Stimulated activated CD4-positive, alpha-beta T cell treated with anti-CD3 and anti-CD28 coated beads, Interleukin-2, amount 100 ng/mL, for 24 hours (primary cell): ENCODE measurements at places on chromosomes 6 and 20.
A peak's percentile ranks its signal among the peaks of the same experiment; 100 is the strongest.

GRCh38 chr20:17664025-17664633 lies 17.9 kb downstream of the RRBP1 start:
- no peak for DNase-seq

- no peak for DNase-seq
Observed at GRCh38 chr6:4178737-4179333, 43.5 kb upstream of the ECI2 start.

DNA sequence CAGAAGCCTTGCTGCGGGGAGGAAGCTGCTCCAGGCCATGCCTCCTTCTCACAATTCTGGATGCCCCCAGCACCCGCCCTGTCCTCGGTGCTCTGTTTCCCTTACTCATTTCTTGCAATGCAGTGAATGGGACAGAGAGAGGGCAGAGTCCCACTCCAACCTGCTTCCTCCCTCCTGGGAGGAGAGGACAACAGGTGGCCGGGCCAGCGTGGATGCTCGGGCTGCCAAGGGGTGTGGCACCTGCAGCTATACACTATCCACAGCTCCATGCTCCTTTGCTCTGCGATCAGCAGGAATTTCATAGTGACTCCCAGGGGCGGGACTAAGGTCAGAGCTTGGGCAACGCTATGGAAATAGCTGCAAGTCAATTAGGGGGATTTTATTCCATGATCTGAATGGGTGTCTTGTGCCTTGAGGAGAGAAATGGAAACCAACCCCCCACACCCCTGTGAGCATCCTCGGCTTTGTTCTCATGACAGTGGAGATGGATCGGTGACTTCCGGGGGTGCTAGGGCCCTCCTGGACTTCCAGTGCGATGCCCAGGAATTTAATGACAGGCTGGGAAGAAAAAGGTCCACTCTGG lies 192.5 kb downstream of the MYLK4 start:
- DNase-seq, result no peak

DNA sequence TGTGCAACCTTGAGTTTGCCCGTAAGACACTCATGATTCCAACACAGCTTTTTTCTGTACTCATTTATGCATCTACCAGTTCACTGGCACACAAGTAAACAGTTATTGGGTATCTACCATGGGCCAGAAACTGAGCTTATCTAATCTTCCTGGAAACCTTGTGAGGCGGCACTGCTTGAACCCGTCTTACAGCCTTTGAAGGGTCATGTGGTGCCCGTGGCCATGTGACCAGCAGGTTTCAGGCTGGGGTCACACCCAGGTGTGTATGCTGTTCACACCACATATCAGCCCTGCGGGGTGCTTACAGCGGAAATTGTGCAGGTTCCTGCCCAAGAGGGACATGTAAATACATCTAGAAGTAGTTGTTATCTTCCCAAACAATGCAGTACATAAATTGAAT lies 6.1 kb downstream of the THBD start:
- DNase-seq, result no peak

DNA sequence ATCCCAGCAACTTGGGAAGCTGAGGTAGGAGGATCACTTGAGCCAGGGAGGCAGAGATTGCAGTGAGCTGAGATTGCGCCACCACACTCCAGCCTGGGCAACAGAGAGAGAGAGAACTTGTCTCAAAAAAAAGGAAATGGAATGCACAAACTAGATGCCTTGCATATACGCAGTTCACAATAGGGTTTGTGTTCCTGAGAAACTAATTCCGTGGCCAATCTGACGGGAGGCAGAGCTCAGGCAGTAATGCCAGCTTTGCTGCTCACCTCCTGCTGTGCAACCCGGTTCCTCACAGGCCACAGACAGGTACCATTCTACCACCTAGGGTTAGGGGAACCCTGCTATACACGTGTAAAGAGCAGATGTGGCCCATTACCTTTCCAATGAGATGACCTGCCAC lies 1.4 kb downstream of the CDK5RAP1 start:
- no peak for DNase-seq

- no peak for DNase-seq
Observed at GRCh38 chr6:133240511-133241085, 559 bp upstream of the EYA4 start.

DNA sequence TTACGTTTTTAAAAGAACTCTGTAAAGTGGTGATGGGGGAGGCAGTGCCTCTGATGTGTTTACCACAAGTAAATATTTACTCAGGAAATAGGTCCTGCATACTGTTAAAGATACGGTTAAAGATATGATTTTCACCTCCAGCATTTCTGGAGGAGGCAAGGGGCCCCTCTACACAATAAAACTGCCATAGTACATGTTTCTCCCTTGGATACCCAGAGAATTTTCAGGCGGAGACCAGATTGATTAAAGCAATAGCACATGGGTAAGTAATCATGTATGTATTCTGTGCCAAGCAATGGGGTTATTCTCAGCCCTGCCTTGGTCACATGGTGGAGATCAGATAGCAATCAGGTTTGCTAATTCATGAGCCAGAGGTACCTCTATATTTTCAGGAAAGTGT lies 9.6 kb downstream of the RIPOR2 start:
- DNase-seq, result no peak

DNA sequence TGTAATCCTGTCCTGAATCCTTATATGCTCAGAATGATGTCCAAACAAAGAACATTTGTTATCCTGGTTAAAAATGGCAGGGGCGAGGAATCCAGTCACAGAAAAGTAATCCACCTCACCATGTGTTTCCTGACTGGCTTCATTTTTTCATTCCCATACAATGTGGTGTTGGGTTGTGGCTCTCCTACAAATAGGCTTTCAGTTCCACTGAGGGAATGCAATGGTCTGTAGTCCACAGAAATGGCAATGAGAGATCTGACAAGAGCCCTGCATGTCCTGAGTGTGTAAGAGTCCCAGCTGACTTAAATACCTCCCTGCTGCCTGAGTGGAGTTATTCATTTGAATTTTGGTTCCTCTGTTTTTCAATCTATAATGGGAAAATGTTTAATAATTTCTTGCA lies 47.4 kb upstream of the FBXL4 start:
- DNase-seq, result no peak

GRCh38 chr6:119848696-119849095 lies 499.1 kb upstream of the MAN1A1 start:
- no peak for DNase-seq

DNA sequence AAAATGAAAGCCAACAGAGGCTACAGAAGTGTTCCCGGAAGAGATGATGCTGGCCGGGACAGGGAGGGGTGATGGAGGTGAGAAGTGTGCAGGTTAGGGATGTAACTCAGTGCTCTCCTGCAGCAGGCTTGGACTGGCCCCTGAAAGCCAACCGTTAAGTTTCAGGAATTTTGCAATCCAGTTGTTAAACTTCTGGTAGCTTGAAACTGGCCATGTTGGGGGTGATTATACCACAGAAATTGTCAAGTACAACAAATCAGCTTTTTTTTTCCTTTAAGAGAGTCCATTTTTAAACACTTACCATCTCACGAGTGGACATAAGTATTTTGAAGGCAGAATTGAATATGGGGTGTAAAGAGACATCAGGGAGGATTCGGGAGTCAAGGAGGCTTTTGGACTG lies 8.8 kb upstream of the SIRPB1 start:
- no peak for DNase-seq

DNA sequence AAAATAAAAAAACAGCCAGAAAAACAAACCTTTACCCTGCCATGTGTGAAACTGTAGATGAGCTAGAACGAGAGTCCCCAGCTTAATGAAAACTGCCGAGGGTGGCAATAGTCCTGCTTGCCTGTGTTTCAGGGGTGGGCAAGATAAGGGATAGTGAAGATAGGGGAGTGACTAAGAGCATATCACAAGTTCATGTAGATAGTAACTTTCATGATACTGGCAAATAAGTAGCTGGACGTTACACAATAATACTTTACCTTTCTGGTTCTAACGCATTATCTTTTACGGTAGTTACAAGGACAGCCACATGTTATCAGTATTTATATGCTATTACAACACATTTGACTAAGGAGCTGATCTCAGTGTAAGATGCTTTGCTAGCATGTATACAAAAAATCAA lies 9.3 kb upstream of the FBXO9 start:
- no peak for DNase-seq

DNA sequence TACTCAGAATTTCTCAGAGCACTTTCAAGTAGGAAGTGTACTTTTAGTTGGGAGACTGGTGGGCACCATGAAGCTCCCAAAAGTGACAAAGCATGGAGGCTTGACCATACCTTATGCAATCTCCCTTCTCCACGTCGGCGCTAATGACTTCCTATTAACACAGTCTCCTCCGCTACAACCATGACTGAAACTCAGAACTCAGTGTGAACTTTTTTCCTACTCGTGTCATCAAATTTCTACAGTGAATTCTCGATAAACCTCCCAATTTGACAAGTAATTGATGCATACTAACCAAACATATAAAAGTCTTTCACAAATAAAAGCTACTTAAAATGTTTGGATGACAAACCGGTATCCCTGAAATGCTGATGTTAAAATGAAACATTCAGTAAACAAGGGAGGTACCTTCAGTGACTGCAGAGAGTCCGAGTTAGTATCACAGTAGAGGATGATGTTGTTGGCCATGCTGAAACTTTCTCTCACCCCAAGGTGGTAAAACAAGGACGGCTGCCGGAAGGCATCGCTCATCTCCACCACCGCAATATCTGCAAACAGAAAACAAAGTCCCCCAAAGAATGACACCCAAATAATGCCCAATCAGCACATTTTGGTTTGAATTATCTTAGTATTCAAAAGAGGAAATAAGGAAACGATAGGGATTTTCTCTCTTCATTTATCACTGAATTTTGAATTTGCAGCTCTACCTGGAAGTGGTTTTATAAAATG lies 72.1 kb downstream of the MAP3K5 start:
- DNase-seq, result no peak

GRCh38 chr6:2447318-2447920 lies 202.0 kb upstream of the GMDS start:
- no peak for DNase-seq

- no peak for DNase-seq
Observed at GRCh38 chr20:24211972-24212371, 223.4 kb upstream of the GGTLC1 start.

- peak; percentile 39 for DNase-seq
Observed at GRCh38 chr6:44431118-44431725, 43.7 kb downstream of the CDC5L start.

- DNase-seq, result no peak
Observed at GRCh38 chr6:31811645-31812044, 3.4 kb downstream of the HSPA1L start.

- no peak for DNase-seq
Observed at GRCh38 chr6:36478051-36478526, 35.3 kb downstream of the KCTD20 start.

DNA sequence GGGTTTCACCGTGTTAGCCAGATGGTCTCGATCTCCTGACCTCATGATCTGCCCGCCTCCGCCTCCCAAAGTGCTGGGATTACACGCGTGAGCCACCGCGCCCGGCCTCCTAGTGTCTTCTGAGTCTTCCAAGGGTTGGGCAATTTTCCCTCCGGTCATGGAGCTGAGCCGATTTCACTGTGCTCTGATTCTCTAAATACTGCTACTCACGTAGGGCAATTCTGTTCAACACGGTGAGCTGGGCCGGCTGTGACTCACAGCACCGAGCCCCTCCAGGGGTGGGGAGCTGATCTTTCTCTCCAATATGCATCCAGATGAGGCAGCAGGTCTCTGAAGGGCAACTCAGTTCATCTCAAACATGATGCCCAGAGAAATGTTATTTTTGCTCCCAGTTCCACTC lies 71.6 kb upstream of the CD93 start:
- DNase-seq, result no peak

- DNase-seq, result no peak
Observed at GRCh38 chr20:33789109-33789857, 21.9 kb upstream of the CHMP4B start.

DNA sequence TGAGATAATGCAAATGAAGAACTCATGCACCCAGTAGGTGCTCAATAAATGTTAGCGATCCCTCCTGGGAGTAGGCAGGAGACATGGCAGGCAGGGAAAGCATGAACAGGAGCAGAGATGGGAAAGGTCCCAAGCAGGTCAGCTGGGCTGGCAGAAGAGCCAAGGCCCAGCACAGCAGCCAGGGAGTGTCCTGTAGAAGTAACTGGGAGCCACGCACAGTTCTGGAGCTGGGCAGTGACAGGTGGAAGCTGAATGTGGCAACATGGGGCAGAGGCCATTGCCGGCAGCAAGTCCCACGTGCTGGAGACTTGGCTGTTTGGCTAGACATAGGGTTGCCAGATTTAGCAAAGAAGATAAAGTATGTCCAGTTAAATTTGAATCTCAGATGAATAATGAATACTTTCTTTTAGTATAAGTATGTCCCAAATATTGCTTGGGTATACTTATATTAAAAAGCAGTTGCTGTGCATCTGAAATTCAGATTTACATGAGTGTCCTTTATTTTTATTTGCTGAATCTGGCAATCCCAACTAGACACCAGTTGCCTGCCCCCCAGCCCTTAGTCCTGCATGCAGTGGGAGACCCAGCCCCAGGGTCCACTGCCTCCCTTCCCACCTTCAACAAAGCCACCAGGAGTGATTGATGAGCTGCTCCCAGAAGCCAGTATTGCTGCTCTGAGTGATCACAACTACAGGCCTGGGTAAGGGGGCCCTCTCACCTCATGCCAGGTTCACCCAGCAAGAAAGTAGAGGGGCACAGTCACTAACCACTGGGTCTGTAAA lies 3.7 kb upstream of the LPIN3 start:
- DNase-seq, result no peak

DNA sequence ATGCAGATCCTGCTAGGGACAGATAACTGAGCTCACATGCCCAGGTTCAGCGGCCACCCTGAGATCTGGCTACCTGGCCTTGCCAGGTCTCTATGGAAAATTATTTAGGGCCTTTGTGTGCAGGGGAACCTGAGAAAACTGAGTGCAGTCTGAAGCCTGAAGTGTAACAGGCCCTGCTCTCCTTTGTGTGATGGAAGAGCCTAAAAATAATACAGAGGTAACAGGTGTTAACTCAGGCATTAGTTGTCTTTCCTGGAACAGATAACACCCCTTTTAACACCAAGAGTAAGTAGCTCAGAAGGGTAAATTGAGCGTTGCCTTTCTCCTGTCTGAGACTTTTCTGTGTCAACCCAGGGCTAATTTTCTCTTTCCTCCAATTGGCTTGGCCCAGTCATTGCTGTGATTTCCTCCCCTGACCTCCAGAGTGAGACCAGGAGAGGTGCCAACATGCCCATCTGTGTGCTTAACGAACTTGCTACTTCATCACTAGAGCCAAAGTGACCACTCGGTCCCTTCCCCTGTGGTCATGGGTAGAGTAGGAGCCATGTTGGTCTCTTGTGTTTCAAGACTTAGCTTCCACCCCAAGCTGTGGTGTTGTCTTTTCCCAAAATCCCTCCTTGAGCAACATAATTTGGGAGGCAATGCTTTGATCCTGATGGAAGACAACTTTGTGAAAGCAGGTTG lies 304.4 kb upstream of the JAG1 start:
- DNase-seq, result no peak

- no peak for DNase-seq
Observed at GRCh38 chr6:15020119-15020770, 225.6 kb upstream of the JARID2 start.
